ENCODE measurements at places on chromosomes 6 and 20.

- DNase-seq = no peak
Observed at GRCh38 chr20:50712771-50713656, 18.4 kb upstream of the PARD6B start.

GRCh38 chr6:22411376-22412105, 114.7 kb upstream of the PRL start:
- no peak for DNase-seq

- no peak for DNase-seq
Observed at GRCh38 chr20:13868331-13868730, 83.5 kb downstream of the NDUFAF5 start.

DNA sequence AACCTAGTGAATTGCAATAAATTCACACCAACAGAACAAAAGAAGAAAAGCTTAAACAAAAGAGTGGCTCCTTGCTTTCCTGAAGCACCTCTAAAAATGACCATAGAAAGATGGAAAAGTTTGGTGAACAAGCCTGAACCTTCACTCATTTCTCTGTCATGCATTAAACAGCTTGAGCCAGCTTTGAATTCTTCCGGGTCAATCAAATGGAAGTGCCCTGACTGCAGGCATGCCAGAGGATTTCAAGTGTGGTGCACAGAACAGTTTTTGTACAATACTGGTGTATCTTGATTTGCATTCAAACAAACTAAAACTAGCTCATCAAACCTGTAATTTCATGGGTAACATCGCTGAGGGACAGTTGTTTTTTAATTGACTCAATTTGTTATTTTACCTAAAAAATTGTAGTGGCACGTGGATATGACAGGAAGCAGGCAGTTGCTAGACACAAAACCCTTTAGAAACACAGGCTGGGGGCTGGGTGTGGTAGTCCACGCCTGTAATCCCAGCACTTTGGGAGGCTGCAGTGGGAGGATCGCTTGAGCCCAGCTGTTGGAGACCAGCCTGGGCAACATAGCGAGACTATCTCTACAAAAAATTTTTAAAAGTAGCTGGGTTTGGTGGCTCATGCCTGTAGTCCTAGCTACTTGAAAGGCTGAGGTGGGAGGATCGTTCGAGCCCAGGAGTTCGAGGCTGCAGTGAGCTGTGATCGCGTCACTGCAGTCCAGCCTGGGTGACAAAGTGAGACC, 9.1 kb downstream of the CASS4 start:
- no peak for DNase-seq

Measured in stimulated activated CD8-positive, alpha-beta memory T cell treated with anti-CD3 and anti-CD28 coated beads, Interleukin-15, amount 100 ng/mL, for 1 hour (primary cell).